ENCODE measurements at places on chromosomes 11 and 22.

DNA sequence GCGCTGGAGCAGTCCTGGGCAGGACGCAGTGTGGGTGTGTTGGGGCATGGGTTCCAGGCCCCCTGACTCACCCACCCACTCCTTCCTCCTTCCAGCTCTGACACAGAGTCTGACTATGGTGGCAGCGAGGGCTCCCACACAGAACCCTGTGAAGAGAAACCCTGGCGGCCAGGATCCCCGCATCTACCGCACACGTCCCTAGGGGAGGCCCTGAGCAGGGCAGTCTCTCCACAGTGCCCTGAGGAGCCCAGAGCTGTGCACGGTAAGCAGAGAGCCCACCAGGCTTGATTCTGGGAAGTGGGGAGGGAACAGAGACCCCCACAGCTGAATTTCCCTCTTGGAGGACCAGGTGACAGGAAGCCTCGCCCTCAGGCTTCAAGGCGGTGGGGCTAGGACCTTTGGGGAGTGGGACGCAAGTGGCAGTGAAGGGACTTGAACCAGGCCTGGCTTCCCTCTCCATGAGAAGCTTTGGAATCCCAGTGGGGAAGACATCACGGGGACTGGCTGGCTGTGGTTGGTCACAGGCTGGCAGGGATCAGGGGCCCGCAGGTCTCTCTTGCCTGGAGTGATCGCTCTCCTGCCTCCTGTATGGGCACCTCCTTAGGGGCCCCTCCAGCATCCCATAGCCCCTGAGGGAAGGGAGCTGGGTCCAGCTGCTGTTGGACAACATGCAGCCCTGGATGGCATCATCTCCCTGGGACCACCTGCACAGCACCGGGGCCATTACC is 96.4 kb upstream of the PARVA start:
- no peak for DNase-seq

DNA sequence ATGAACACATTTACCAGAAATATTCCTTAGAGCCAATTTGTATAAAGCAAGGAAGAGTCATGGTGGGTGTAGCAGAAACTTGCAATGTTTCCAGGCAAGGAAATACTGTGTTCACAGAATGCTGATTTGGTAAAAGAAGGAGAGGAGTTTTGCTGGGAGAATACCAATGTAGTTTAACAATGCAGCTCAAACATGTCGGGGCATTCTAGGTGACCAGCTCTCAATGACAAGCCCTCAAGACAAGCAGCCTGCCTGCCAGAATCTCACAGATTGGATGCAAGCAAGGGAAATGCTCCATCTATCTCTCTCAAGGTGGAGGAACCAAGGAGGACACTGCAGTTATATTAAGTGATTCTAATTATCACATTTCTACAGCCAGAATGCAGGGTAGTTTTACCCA is 190.4 kb downstream of the MAML2 start:
- DNase-seq: no peak

- DNase-seq: no peak
Measured at GRCh38 chr22:39134366-39135091, 18.0 kb downstream of the CBX7 start.

- no peak for DNase-seq
Measured at GRCh38 chr11:121338536-121338935, 46.0 kb downstream of the SC5D start.

GRCh38 chr22:29330753-29331152 is 15.3 kb upstream of the RASL10A start:
- DNase-seq: no peak

- no peak for DNase-seq
Measured at GRCh38 chr11:63839508-63840355, 822 bp downstream of the MARK2 start.

DNA sequence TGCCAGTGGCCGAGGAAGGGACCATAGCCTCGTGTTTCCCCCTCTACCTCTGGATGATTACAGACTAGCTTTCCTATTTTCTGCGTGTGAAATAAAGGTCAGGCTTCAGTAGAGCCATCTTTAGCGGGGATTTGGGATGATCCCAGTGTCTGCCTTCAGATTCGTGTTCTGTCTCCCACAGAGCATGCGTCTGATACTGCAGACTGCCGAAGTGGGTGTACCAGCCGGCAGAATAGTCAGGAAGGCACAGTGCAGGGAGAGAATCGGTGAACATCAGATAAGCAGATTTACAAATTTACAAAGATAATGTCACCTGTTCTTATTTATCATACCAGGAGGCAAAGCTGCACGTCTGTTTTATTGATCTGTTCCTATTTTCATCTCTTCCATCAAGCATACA is 11.1 kb downstream of the CTTN start:
- no peak for DNase-seq

DNA sequence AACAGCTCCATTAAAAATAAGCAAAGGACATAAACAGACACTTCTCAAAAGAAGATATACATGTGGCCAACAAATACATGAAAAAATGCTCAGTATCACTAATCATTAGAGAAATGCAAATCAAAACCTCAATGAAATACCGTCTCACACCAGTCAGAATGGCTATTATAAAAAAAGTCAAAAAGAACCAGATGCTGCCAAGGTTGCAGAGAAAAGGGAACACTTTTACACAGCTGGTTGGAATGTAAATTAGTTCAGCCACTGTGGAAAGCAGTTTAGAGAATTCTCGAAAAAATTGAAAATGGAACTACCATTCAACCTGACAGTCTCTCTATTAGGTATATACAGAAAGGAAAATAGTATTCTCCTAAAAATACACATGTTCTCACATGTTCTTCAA is 102.4 kb upstream of the FIBIN start:
- no peak for DNase-seq

GRCh38 chr22:17601031-17601430 is 27.5 kb downstream of the ATP6V1E1 start:
- DNase-seq: no peak

DNA sequence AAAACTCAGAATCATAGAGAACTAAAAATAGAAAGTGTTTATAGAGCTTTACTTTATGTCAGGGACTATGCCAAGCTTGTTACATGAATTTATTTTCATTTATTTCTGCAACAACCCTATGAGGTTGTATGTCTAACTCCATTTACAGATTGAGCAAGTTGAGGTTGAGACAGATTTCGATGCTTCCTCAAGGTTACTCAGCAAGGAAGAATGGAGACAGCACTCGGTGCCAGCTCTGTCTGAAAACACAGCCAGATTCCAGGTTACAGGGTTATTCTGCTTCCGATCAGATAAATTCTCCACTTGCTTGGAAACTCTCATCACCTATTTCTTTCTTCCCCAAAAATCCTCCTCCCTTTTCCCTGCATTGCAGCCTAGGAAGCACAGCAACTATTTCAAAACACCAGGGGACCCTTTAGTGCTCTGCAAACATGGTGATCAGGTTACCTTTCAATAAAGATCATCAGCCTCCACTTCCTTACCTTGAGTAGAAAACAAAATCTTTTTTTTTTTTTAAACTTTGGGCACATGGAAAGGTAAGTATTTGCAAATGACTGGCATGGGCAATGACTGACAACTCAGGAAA is 7.0 kb downstream of the MMP3 start:
- no peak for DNase-seq

GRCh38 chr11:134228625-134229024 is 4.2 kb downstream of the VPS26B start:
- no peak for DNase-seq

- no peak for DNase-seq
Measured at GRCh38 chr11:121670805-121671282, 218.1 kb upstream of the SORL1-AS1 start.

DNA sequence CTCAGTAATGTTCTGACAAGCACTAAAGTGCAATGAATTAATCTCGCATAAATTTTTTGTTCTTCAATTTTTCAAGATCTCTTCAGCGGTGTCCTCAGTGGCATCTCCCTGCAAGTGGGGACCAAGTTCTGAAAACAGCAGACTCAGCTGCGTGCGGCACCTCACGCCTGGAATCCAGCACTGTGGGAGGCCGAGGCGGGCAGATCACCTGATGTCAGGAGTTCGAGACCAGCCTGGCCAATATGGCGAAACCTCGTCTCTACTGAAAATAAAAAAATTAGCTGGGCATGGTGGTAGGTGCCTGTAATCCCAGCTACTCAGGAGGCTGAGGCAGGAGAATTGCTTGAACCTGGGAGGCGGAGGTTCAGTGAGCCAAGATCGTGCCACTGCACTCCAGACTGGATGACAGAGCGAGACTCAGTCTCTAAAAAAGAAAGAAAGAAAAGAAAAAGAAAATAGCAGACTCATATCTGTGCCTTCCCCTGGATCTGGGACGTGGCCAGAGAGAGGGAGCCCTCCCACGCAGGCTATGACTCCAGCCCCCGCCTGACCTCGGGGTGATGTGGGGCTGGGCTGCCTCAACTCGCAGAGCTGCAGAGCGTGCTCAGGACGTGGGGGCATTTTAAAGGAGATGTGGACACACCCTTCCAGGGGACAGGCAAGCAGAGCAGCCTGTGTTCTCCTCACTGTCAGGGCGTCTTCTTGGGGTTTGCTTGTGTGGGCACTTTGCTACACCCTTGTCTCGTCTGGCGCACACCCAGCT is 346.6 kb downstream of the BRD1 start:
- DNase-seq: no peak

GRCh38 chr11:131295986-131296385 is 74.4 kb upstream of the NTM start:
- DNase-seq: no peak

DNA sequence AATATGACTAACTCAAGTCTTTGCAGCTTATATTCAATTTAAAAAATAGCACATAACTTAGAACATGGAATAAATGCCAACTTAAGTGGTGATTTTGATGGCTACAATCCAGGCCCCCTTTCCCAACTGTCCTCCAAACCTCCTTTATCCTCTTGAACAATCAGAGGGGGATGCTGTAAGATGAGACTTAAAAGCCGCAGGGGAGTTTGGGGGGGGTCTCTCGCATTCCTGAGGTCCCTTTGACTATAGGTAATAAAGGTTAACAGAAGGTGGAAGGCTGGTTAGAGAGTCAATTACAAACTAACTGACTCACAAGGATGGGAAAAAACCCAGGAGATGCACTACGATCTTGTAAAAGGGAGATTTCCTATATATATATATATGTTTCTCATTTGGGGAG is 101.8 kb downstream of the KIRREL3 start:
- no peak for DNase-seq

GRCh38 chr11:115961159-115962003 is 457.2 kb upstream of the CADM1 start:
- DNase-seq: no peak

GRCh38 chr22:27941143-27941542 is 22.1 kb upstream of the PITPNB start:
- no peak for DNase-seq

DNA sequence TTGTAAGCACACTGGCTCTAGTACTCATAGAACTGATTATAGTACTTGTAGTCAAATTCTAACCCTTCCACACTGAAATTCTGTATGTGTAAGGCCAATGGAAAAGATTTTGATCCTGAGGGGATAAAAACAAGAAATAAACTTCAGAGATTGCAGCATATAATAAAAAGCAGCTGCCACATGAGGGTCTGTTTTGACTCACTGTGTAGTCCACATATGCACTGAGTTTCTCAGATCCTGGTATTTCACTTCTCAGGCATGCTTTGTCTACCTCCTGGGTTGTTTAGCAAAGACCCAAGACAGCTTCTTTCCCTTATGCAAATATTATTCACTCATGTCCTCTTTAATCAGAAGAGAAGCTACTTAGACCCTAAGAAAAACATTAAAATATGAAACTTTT is 71.1 kb upstream of the SLC5A12 start:
- DNase-seq: no peak

DNA sequence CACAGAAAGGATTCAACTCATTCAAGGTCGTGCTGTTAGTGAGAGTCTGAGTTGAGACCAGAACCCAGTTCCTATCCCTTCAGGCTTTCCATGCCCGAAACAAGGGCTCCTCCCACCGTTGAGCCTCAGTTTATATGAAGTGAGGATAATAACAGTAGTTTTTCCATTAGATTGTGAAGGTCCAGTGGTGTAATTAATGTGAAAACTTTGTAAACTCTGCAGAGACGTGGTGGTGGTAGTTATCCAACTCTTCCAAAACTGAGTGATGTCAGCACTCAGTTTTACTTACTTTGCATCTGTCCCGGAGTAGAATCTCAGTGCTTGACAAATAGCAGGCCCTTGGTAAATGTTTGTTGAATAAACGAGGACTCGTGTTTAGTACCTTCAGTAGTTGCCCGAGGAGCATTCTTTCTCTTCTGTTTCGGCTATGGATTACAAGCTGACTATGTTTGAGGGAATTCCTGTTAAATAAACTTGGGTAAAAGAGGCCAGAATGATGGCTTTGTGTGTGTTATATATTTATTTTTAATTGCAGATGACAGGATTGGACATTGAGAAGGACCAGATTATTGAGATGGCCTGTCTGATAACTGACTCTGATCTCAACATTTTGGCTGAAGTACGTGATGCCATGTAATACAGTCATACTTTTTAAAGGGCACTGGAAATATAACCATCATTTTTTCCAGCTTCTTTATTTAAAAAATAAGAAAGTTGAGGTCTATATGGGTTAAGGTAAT is 1.0 kb downstream of the REXO2 start:
- DNase-seq: no peak

DNA sequence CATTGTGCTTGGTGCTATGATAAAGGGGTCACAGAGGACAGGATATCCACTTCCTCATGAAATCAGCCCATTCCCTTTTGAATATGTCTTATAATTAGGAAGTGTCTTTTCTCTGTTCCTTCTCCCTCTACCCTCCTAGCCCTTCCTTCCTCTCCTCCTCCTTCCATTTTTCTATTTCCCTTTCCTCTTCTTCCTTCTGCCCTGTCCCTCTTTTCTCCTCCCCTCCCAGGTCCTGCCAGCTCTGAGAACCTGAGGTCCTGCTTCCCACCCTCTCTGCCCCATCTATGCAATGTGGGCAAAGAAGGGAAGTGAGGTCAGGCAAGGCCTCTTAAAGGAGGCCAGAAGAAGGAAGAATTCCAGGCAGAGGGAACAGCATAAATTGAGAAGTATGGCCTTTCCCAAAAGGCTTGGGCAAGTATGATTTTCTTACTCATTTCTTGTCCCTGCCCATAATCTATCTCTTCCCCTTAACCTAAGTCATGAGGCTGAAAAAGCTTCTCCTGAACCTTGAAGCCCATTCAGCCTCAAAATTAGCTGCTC is 7.7 kb upstream of the UBASH3B start:
- DNase-seq: no peak

- no peak for DNase-seq
Measured at GRCh38 chr11:13289081-13289480, 11.5 kb downstream of the BMAL1 start.

GRCh38 chr22:28904211-28904896 is 21.0 kb downstream of the ZNRF3 start:
- no peak for DNase-seq

Measured in thoracic aorta (tissue), 2 donors.